Uterine smooth muscle cell (primary cell): ENCODE measurements at places on chromosomes 2 and 18. TPM values are rescaled to one million over a fixed set of nuclear protein-coding genes. Genes with fewer than 3 reads are reported as not detected.

CYS1 gene
- total RNA-seq: 0.33 and 1.5 TPM in 2 replicates

NTSR2 gene
- not detected in 2 replicates for total RNA-seq

ANKRD62 gene
- not detected in 2 replicates for total RNA-seq

LRRC30 gene
- total RNA-seq: not detected in 2 replicates

IL1F10 gene
- not detected in 2 replicates for total RNA-seq

ELOA2 gene
- total RNA-seq: not detected in 2 replicates

UGT1A10 gene
- total RNA-seq: 0.11 TPM in 1 of 2 replicates, not detected in the other

SPHKAP gene
- 1.2 and 4.0 TPM in 2 replicates for total RNA-seq

DNAH7 gene
- total RNA-seq: 0.77 and 1.4 TPM in 2 replicates

FTCDNL1 gene
- 1.3 and 4.1 TPM in 2 replicates for total RNA-seq

SCYGR3 gene
- total RNA-seq: not detected in 2 replicates

IRS1 gene
- total RNA-seq: 21.6 and 22.7 TPM in 2 replicates

DSEL gene
- total RNA-seq: 69.8 and 80.0 TPM in 2 replicates

APCDD1 gene
- not detected in 2 replicates for total RNA-seq
